DND-41 (cell line): ENCODE measurements at places on chromosomes 5 and 9.

GRCh38 chr5:101047181-101047580, 144.1 kb upstream of the ST8SIA4 start:
- peak; percentile 51 for DNase-seq

- DNase-seq: no peak
These were observed 21.0 kb downstream of the MACROH2A1 start for GRCh38 chr5:135377751-135378680.

DNA sequence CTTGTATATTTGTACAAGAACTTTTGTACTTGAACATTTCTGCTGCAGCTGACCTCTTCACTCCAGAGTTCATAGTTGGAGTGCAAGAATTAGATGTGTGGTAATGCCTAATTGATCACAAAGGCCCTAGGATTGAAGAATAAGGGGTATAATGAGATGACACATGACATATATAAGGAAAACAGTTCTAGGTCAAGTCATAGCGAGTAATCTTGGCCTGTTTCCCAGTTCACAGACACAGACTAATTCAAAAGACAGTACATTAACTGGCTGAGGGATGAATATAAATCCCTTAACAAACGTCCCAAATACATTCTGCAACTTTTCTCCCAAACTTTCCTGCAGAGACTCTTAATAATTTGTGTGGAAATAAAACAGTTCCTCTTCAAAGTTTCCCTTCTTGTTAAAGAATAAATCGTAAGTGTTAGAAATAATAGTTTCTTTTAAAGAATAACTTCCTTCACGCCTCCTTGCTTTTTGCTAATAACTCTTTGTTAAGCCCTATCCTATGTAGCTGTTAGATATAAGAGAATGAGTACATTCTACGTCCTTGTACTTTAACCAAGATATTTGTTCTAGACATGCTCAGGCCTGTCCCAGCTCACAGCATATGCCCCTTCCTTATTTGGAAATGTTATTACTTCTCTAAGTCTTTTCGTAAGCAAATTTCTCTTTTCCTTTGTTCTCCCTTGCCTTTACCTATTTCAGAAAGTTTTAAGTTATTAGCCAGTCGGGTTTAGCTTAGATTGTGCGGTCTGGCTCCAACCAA, 556.4 kb upstream of the CTNND2 start:
- DNase-seq: no peak

- no peak for DNase-seq
These were observed 5.2 kb downstream of the WHRN start for GRCh38 chr9:114499941-114500696.

DNA sequence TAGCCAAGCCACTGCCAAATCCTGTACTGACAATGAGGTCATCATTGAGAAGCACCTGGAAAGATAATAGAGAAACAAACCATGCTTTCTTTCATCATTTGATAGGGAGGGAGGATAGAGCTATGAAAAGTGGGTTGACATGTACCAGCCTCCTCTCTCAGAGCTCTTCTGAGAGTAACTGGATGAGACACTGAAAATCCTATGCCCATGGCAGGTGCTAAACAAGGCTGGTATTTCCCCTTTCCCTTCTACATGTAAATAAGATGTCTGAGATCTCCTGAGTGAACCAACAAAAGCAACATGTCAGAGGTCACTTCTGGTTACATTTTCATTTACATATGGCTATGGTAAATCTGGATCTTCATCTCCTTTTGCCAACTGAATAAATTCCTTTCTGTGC, 45.3 kb upstream of the TRAF1 start:
- no peak for DNase-seq

GRCh38 chr5:149035372-149035790, 27.5 kb downstream of the SH3TC2 start:
- DNase-seq: peak; percentile 56

DNA sequence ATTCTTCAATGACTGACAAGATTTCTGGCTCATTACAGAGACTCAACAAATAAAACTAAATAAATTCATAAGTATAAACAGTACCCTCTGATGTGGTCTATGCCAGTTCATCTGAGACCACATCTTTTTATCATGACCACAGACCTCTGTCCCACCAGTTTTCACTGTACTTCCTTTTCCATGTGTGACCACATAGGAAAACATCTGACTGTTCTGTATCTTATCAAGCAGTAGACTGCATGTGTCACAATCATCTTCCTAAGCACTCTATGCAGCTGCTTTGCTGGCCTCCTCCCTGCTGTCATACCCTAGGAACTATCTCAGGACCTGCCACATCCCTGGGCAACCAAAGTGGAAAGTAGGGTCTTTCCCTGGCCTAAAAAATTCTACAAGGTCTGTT, 205.0 kb upstream of the ZNF462 start:
- DNase-seq: no peak

DNA sequence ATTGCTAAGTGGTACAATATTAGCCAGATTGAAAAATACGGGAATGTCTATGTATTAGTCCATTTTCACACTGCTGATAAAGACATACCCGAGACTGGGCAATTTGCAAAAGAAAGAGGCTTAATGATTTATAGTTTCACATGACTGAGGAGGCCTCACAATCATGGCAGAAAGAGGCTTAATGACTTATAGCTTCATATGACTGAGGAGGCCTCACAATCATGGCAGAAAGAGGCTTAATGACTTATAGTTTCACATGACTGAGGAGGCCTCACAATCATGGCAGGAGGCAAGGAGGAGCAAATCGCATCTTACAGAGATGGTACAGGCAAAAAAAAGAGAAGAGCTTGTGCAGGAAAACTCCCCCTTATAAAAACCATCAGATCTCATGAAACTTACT, 32.3 kb upstream of the OLFM1 start:
- no peak for DNase-seq

DNA sequence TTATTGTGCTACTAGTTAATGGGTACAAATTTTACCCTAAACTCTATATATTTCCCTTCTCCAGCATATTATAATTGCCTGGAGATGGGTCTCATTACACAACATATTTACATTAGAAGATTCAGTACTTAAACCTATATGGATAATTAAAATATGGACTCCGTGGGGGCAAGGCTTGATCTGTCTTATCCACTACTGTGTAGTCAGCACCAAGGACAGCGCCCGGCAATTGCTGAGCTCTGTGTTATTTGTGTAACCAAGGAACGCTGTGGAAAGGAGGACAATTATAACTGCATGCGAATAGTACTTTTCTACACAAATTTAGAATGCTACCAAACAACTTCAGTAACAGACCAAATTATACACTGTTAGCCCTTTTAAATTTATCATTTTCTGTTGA, 77.7 kb downstream of the DNAH5 start:
- DNase-seq: peak; percentile 47

- no peak for DNase-seq
These were observed 21.8 kb upstream of the SLC12A7 start for GRCh38 chr5:1133510-1134201.

GRCh38 chr9:109728686-109729300, 51.2 kb upstream of the PALM2AKAP2 start:
- no peak for DNase-seq

GRCh38 chr5:74516211-74516636, 124.3 kb downstream of the ENC1 start:
- DNase-seq: no peak

- DNase-seq: no peak
These were observed 84.4 kb downstream of the ADRB2 start for GRCh38 chr5:148910686-148911361.

- DNase-seq: peak; percentile 57
These were observed 1.4 kb downstream of the MLLT3 start for GRCh38 chr9:20620650-20621470.

- no peak for DNase-seq
These were observed 35.8 kb upstream of the SPRY4 start for GRCh38 chr5:142360607-142361120.

- DNase-seq: no peak
These were observed 11.3 kb downstream of the ANKDD1B start for GRCh38 chr5:75622564-75622963.

DNA sequence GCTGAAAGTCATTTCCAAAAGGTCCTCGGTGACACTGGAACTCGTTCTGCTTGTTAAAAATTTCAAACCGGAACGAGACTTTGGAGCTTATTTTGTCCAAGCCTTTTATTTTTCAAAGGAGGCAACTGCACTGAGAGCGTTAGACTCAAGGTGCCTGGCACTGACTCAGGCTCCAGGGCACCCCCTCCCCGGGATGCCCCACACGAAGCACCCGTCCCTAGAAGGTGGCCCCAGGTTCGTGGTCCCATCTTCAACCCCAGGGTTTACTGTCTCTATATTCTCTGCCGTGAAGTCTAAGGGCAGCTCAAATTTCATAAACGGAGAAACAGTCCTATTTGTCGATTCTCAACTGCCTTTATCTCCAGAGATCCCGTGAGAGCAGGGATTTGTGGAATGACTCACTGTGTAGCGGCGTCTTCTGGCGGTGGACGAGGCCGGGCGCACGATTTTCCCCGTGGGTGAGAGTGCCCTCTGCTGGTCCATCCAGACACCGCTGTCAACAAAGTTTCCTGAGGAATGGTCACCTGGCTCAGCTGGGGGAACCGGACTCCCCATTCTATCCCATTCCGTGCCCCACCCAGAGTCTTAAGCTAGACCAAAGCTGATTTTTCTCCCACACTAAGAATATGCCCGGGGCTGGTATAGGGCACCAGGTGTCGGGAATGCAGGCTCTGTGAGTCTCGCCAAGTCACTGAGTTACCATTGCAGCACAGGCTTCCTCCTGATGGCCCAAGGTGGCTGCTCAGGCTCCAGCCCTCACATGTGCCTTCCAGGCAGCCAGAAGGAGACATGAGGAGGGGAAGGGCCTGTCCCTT, 27.1 kb upstream of the SLC6A19 start:
- no peak for DNase-seq

GRCh38 chr9:137943655-137944054, 66.1 kb downstream of the CACNA1B start:
- no peak for DNase-seq

GRCh38 chr5:3201941-3202340, 393.7 kb upstream of the IRX1 start:
- no peak for DNase-seq

DNA sequence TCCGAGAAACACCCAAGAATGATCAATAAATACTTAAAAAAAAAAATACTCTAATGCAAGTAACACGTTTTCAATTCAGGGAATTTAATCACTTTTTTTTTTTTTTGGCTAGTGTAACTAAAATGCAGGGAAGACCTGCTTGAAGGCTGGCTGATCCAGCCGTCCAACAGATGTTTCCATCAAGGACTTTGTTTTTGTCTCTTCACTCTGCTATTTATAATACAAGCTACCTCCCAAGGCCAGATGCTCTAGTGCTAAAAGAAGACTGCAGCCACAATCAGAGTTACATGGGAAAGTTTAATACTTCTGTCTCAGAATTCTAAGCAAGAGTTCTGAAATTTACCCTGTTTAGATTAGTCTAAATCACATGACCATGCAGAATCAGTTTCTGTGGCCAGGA, 14.5 kb downstream of the TBCA start:
- no peak for DNase-seq

DNA sequence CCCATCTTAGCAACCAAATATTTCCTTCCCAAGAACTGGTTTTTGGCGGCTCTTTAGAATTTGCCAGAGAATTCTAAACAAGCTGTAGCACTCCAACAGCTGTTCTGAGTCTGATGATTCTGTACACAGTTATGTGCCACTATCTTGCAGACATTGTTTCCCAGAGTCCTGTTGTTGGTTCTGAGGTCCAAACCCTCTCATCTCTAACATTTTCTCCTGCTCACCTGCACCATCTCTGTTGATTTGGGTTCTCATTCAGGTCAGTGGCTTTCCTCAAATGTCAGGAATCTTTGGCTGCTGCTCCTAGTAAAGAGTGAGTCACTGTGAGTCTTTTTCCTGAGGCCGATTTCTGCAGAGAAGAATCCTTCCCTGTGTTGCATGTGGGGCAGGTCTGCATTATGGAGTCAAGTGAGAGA, 50.0 kb downstream of the CAMSAP1 start:
- DNase-seq: no peak

DNA sequence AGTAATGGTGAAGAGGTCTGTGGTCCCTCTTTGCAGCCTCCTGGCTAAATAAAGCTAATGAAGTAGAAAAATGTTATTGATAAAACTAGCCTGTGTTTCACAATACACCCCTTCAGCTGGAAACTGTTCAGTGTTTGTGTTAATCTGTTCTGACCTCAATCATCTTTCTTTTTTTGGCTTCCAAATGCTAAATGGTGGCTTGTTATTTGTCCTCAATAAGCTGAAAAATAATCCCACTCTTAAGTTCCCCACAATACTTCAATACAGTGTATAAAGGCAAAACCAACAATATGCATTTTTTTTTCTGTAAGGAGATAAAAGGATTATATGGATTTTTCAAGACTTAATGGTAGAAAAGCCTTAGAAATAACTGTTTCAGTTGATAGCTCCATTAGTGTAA, 560.5 kb downstream of the TUSC1 start:
- DNase-seq: no peak

GRCh38 chr5:122882831-122883230, 37.4 kb downstream of the SNX24 start:
- DNase-seq: no peak

- DNase-seq: no peak
These were observed 526.9 kb downstream of the DTWD2 start for GRCh38 chr5:118461436-118461835.

- DNase-seq: no peak
These were observed 59.5 kb upstream of the UBAC1 start for GRCh38 chr9:136020671-136021070.

- peak; percentile 65 for DNase-seq
These were observed 164.7 kb downstream of the TMEM167A start for GRCh38 chr5:82912462-82912861.
